ENCODE measurements at places on chromosomes 7 and 10. TPM values are rescaled to one million over a fixed set of nuclear protein-coding genes. Genes with fewer than 3 reads are reported as not detected.
A peak's percentile ranks its signal among the peaks of the same experiment; 100 is the strongest.

- peak; percentile 78 for DNase-seq
These were observed 32.4 kb downstream of the UNC5B start for GRCh38 chr10:71244431-71245419.

- DNase-seq, result no peak
These were observed 42.9 kb downstream of the CHRM2 start for GRCh38 chr7:136911344-136911743.

- DNase-seq, result no peak
These were observed 530.2 kb upstream of the FZD8 start for GRCh38 chr10:36171953-36172940.

GRCh38 chr10:21617267-21617666 is 83.2 kb downstream of the MLLT10 start:
- DNase-seq, result no peak

DNA sequence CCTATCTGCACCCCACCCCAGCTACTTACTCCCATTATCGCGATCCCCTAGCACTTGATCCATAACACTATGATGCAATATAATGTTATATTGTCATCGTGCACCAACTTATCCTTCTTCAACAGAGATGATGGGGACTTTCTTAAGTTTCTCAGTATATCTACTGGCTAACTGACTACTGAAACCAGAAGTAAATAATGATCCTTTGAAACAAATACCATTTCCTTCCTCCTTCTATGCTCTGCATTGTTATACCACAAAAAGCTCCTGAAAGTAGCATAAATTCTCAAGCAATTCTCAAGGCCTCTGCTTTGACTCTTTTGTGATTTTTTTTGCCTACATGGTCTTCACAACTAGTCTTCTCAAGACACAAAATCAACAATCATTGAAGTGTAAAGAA is 68.9 kb downstream of the HTR7 start:
- no peak for DNase-seq

DNA sequence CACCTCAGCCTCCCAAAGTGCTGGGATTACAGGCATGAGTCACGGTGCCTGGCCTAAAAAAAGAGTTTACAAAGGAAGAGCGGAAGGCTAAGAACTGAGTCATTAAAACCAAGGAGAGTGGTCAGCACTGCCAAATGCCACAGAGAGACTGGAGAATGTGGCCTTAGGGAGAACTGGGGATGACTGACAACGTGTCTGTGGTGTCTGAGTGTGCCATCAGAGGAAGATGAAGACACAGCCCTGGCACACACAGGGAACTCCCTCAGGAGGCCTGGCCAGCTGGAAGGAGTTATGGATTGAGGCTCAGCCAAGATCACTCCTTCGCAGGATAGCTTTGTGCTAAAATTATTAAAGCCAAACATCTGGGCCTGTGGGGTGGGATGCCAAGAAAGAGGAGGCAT is 3.9 kb upstream of the INA start:
- DNase-seq, result no peak

The AKR1C4 gene
- total RNA-seq, result not detected

GRCh38 chr10:8800426-8800825 is 745.9 kb downstream of the GATA3 start:
- DNase-seq, result no peak

The CTAGE4 gene
- total RNA-seq, result 0.32 TPM

The LGI1 gene
- 0.13 TPM for total RNA-seq

GRCh38 chr10:3812141-3812540 is 27.1 kb upstream of the KLF6 start:
- DNase-seq, result no peak

The UPF2 gene
- total RNA-seq, result 19.8 TPM

DNA sequence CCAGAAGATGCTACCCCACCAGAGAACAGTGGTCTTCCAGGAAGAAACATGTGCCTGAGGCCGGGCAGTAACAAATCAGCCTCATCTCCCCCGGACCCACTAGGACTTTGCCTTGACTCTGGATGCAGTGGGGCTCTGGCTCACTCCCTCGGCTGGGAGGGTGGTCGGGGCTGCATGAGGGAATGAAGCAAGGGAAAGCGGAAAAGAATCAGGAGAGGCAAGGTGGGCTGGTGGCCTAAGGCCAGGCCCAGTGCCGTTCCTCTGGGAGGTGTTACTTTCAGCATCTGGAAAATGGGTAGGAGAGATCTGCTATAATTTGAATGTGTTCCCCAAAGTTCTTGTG is 51.8 kb downstream of the CLEC2L start:
- DNase-seq, result no peak

The TRPV6 gene
- not detected for total RNA-seq

DNA sequence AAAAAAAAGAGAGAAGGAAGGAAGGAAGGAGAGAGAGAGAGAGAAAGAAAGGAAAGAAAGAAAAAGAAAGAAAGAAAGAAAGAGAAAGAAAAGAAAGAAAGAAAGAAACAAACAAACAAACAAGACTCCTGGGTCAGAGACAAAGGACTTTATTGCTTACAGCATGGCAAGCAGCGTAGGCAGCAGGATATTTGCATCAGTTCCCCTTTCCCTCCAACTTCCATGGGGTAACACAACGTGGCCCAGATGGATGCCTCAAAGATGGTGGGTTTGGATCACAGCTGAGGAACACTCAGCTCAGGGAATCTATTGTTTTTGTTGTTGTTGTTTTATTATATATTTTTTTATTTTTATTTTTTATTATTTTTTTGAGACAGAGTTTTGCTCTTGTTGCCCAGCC is 128.5 kb upstream of the VKORC1L1 start:
- no peak for DNase-seq

The ZFAND4 gene
- 10.0 TPM for total RNA-seq

DNA sequence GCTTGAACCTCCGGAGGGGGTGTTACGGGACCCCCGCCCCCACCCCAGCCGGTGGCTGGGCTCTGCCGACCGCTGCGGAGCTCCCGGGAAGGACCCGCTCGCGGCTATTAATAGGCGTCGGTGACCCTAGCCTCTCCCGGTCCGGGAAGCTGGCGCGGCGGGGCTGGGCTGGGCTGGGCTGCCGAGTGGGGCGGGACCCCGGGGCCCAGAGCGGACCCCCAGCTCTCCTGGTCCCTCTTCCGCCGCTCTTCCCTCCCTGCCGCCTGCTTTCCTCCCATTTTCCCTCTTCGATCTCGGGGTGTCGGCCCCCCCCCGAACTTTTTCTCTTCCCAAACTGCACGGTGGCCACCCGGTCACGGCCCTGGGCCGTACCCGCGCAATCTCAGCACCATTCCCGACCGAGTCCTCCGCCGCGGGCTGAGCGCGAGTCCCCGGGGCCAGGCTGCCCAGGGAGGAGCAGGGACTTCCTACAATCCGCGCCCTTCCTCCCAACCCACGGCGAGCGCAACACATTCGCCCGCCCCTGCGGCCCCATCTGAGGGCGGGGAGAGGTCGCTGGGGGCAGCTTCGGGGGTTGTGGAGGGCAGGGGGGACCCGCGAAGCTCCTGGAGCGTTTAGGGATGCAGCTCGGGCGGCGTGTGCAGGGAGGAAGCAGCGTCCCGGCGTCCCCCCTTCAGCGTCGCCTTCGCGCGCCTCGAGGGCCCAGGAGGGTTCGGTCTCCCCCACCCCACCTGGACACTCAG is 3.1 kb upstream of the ELFN1 start:
- no peak for DNase-seq

The DRGX gene
- not detected for total RNA-seq

DNA sequence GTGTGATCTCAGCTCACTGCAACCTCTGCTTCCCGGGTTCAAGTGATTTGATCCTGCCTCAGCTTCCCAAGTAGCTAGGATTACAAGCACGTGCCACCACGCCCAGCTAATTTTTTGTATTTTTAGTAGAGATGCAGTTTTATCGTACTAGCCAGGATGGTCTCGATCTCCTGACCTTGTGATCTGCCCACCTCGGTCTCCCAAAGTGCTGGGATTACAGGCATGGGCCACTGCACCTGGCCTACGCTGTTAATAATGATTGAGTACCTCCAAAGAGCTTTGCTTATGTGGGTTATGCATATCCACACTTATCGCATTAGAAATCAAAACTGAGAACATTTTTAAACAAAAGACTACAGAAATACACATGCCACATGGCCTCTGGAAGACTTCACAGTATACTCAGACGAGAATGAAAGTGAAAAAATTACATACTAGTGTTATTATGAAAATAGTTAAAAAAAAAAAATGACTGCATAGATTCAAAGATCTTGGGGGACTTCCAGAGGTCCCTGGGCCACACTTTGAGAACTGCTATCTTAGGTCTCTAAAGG is 25.4 kb downstream of the RPP38 start:
- DNase-seq, result no peak

DNA sequence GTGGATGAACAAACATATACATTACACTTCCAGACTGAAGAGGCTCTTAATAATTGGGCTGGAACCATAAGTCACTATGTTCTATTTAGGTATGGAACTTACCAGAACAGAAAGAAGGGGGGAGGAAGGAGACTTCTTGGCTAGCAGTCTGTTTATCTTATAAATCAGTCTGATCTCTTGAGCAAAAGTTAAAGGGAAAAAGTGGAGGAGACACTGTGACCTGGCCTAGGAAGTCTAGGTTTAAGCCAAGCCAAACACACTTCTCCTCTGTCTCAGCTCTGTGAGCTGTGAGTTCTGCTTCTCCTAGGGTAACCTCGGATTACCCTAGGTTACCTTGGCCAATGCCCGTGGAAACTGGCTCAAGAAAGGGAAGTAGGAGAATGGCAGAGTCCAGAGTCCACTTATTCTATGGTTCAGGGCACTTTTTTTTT is 95.2 kb downstream of the PFKFB3 start:
- no peak for DNase-seq

The C7orf57 gene
- total RNA-seq, result not detected

DNA sequence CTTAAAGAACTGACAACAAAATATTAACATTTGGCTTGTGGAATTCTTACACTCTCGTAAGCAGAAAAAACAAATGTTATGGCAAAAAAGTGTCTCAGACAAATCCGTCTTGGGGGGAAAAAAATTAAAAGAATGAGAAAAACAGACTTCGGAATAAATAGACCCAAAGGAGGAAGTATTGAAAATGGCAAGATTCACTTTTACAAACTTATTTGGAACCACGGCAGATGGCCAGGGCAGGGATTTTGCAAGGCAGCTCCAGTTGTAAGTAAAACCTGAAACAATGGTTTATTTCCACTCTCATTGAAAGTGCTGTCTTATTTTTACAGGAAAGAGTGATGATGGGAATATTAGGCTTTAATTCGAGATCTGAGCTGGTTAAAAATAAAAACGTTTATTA is 1.5 kb upstream of the ZNF438 start:
- DNase-seq, result no peak

DNA sequence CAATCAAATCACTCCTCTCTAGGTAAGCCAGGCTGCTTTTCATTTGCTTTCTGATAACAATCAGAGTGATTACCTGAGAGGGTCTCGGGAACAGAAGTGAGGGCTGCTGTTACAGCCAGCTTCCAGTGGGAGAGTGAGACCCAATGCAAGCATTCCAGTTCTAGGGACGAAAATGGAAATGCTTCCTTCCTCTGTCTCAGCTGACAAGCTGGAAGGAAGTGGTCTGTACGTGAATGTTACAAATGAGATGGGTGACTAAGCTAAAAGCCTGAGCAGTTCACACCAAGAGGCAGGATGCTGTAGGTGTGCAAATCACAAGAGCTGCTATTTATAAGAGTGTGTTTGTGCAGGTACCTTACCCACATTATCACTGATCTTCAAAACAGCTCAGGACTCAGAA is 772.4 kb downstream of the GRID1 start:
- no peak for DNase-seq

- DNase-seq, result no peak
These were observed 15.7 kb upstream of the CYREN start for GRCh38 chr7:135186261-135186540.

DNA sequence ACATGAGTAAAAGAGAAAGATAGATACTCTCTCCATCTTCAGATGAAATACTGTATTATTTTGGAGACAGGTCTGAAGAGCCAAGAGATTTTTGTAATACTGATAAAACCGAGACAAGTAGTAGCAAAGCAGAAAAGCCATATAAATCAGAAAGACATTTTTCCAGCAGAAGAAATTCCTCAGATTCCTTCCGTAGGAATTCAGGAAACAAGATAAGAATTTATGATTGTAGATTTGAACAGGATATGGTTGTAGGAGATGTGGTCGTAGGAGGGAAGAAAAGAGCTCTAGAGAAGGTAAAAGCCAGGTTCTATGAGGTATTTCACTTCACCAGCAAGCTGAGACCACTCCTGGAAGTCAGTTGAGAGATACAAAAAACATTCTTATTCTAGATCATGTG is 17.6 kb upstream of the AASS start:
- no peak for DNase-seq

GRCh38 chr10:11089272-11089671 is 71.6 kb downstream of the CELF2 start:
- no peak for DNase-seq

The MKX gene
- not detected for total RNA-seq

The TACC2 gene
- total RNA-seq, result 349 TPM

The NPVF gene
- not detected for total RNA-seq

The CCNY gene
- total RNA-seq, result 92.7 TPM

DNA sequence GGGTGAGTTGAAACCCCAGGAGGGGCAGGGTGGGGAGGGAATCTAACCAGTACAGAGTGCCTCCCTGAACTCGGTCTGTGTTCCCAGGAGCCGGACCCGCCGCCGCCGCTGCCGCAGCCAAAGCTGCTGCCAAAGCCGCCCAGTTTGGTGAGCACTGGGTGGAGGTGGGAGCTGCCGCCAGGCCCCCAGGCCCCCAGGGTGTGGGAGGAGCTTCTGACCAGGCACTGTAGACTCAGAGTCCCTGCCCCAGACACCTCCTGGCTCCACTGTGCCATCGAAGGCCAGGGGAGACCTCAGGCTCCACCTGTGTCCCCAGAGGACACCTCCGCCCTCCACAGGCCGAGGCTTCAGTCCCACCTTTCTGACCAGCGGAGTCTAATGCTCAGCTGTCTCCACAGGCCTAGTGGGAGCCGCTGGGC is 20.4 kb upstream of the LIMK1 start:
- no peak for DNase-seq

GRCh38 chr7:157438121-157439025 is 101.6 kb downstream of the DNAJB6 start:
- peak; percentile 26 for DNase-seq

The SUGCT gene
- total RNA-seq, result 8.4 TPM

- DNase-seq, result no peak
These were observed 19.1 kb downstream of the BET1 start for GRCh38 chr7:93985101-93985500.

Data from Right ventricle myocardium superior (tissue), 1 donor.